ENCODE measurements at places on chromosomes 7 and 10.

DNA sequence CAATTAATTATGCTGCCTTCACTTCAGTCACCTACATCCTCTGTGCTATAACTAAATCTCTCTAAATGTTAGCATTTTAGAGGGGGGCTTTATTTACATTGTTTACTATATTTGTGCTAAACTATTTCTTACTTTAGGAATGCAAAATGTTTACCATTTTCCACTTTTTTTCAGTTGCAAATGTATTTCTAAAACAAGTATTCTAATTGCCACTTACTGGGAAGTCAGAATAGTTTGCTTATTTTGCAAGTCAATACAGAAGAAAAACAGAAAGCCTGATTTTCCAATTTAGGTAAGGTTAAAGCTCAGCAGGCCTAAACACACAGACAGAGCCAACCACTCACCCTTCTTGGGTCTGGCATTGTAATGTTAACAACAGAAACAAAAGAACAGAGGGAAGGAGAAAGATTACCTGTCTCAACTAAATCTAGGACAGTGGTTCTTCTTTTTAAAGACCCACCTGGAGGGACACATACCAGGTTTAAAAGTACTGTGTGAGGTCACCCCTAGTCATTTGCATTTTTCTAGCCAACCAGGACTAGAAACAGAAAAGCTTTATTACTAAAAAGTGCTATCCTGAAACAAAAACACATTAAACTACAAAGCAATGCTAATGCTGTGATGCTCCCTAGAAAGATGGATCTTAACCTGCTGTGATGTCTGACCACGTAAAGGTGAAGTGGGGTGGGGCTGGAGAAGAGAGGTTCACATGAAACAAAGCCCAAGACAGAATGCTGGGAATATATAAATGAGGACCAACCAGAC lies 178.2 kb downstream of the SLC25A13 start:
- DNase-seq = no peak

DNA sequence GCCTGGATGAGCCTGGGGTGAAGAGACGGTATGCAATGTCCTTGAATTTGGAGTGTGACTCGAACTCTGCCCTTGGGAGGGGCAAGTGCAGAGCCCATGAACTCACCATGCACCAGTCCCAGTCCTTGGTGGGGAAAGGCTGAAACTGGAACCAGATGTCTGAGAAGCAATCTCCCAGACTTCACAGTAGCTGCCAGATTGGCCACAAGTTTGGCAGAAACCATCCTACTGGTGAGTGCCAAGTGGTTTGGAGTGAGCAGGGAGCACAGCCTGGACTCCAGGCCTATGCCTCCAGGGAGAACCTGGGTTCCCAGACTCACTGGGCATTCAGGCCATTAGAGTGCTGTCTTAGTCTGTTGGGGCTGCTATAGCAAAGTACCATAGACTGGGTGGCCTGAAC lies 99.6 kb upstream of the LYZL1 start:
- DNase-seq = no peak

- DNase-seq = no peak
Observed at GRCh38 chr7:36925207-36925606, 200.9 kb upstream of the AOAH start.

DNA sequence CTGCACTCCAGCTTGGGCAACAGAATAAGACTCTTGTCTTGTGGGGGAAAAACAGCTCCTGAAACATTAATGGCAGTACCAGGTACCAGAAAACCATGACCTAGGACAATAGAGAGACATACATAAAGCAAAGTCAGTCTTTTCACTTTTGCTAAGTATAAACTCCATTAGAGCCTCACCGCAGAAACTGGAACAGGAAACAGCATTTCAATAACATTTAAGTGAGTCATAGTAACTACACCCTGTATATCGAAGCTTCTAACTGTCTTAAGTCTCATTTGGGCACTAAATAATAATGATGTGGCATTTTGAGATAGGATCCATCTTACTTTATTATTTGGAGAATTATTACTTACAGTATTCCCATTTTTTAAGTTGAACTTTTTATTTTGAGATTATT lies 517.8 kb upstream of the CELF2 start:
- DNase-seq = no peak

DNA sequence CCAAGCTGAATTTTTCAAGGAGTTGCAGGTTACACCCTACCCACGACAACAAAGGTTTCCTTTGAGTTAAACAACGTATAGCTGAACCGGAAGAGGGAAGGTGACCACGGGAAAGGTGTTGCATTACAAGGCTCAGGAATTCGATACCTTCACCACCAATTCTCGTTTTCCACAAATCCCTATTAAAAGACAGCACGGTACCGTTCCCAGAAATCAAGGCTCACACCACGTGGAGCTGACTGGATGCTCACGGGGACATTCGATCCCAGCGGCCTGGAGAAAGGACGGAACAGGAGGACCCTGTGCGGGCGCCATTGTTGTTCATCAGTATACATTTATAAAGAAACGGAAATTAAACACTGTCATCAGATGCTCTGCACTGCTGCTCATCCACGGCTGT lies 56.4 kb downstream of the CTBP2 start:
- no peak for DNase-seq

- DNase-seq = no peak
Observed at GRCh38 chr7:148478551-148478950, 112.0 kb upstream of the C7orf33 start.

DNA sequence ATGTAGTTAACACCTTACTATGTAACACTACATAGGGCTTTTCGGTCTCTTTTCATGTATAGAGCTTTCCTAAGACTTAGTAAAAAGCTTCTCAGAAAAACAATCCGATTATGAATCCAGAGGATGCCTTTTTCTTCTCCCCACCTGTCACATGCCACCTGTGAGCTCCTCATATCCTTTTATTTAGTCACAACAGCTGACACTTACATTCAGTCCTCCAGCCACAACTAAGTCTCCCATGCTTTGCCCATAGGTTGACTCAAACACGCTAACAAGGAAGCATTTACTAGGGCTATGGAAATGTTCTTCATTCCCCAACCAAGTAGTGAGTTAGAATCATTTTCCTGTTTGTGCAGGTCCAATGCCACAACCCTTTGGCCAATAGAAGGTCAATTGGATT lies 7.9 kb downstream of the ENO4 start:
- no peak for DNase-seq

- no peak for DNase-seq
Observed at GRCh38 chr7:148261996-148262688, 328.4 kb upstream of the C7orf33 start.

DNA sequence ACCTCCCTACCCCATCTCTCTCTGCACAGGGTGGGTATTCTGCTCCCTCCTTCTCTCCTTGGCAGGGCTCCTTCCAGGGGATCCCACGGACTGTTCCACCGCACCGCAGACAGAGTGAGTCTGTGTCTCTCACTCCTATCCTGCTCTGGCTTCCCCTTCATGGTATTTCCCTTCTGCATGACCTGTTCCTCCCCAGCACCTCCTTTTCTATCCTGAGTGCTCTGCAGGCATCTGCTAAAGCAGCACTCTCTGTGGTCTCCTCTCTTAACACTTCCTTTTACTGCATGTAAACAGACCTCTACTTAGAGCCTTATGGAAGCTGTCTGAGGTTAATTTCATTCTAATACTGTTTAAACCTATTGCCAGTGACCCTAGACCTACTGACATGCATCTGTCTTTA lies 171.5 kb downstream of the CCSER2 start:
- no peak for DNase-seq

- no peak for DNase-seq
Observed at GRCh38 chr10:499991-500390, 189.5 kb downstream of the DIP2C start.

- DNase-seq = no peak
Observed at GRCh38 chr10:53697038-53697437, 924.5 kb upstream of the MBL2 start.

DNA sequence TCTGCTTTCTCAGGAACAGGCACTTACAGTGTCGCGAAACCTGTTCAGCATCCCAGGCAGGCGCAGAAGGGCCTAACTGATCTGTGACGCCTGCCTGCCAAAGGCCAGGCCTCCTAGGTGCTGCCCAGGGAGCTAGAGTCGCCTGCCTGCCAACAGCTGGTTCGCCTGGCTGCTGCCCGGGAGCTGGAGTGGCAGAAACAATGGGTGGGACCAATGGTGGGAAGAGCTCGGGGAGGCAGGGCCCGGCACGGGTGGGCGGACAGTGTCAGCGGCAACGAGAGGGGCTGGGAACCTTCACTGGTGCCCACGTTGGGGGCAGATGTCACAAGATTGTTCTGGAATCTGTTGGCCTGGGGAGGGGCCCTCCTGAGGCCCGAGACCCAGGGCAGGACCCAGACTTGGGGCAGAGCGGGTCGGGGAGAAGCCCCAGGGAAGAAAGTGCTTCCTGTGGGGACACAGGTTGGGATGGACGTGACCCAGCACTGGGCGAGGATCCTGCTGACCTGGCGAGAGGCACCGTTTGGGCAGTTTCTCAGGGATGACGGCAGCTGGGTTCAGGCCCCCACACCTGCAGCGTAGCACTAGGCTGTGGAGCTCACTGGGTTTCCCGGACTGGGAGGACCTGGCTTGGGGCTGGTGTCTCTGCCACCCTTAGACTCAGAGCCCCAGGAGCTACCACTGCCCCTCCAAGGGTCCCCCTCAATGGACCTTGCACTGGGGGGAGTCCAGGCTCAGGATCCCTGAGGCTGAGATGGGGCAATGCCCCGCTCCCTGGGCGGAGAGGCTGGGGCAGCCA lies 181.8 kb downstream of the ELFN1 start:
- DNase-seq = no peak

- no peak for DNase-seq
Observed at GRCh38 chr7:26507108-26507987, 215.7 kb downstream of the SNX10 start.

GRCh38 chr10:130498042-130498441 lies 361.9 kb downstream of the GLRX3 start:
- no peak for DNase-seq

Data from GM12878 (cell line).